Dermis microvascular lymphatic vessel endothelial cell (primary cell): ENCODE measurements at places on chromosomes 11 and 22. TPM values are rescaled to one million over a fixed set of nuclear protein-coding genes. Genes with fewer than 3 reads are reported as not detected.

DNA sequence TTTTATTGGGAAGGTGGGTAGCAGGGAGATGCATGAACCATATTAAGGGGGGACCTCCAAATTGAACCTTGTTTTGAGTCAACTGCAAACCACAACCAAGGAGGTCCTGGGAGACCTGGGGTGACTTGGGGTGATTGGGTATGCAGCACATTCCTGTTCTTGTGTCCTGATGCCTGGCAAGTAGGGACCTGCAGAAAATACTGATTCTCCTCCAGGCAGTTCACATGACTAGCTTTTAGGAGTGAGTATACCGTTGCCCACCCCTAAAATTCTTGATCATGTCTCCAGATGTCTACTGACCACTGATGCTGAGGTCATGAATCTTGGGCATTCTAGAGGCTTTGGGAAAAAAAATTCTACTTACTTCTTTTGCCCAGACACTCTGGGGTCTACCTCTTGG, 6.3 kb downstream of the EHF start:
- DNase-seq = no peak

DNA sequence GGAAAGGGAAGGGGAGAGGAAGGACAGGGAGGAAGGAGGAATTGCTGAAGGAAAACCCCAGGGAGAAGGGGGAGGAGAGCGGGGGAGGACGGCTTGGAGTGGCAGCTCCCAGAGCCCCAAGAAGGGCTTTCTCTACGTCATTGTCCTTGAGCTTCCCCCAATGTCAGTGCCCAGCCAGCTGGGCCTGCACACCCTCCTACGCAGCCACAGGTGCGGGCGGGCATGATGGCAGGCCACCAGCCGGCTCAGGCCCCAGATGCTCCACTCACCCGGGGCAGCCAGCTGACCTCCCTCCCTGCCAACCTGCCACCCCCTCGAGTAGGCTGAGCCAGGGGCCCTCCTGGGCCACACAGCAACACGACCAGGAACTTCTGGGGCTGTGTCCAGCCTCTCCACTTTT, 11.2 kb downstream of the SYT7 start:
- no peak for DNase-seq

GRCh38 chr11:129321076-129321475, 54.6 kb upstream of the BARX2 start:
- no peak for DNase-seq

DNA sequence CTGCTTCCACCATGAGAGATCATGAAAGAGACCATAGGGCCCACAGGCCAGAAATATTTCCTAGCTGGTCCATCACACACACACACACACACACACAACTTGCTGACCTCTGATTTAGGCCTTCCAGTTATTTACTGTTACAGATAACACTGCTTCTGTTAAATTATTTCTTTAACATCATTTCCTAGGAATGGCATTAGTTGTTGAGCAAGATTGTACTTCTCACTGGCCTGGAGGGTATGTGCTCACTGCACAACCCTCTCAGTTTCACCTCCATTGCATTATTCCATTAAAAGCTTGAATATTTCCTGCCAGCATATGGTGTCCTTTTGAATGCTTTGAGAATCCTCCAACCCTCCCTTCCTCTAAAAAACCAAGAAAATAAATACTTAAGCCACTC, 104.4 kb downstream of the MICAL2 start:
- no peak for DNase-seq

The CCDC87 gene
- total RNA-seq = 0.13 TPM in 2 replicates
